ENCODE measurements at places on chromosomes 3 and 15. TPM values are rescaled to one million over a fixed set of nuclear protein-coding genes. Genes with fewer than 3 reads are reported as not detected.

GRCh38 chr3:3064297-3064696 lies 45.9 kb downstream of the IL5RA start:
- H3K4me3 ChIP-seq: no peak overlapping the region
- no peaks in the 10 kb centered on the region for H3K36me3 ChIP-seq
- H3K27ac ChIP-seq: no peak overlapping the region
- no peaks in the 10 kb centered on the region for H3K4me1 ChIP-seq
- DNase-seq: no peak

The PEAK1 gene
- 33.0 TPM for total RNA-seq

DNA sequence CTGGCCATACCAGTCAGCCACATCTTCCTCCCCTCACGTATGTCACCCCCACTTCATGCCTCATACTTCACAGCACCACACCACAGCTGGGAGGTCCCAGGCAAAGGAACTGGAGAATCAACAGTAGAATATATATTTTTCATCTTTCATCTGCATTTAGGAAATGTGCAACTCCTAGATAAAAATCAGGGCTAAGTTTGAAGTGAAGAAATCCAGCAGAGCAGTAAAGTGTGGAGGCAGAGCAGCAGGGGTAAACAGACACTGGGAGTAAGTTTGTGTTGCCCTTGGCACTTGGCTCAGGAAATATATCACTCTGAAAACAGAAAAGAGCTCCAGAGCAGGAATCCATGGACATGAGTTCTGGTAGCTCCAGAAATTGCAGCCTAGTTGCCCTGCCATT lies 2.8 kb upstream of the HERC1 start:
- DNase-seq: no peak
- peaks cover 26% of the 10 kb centered on the region for H3K4me1 ChIP-seq
- H3K27ac ChIP-seq: no peak overlapping the region

- H3K4me3 ChIP-seq: no peak overlapping the region
- no peak overlapping the region for H3K27ac ChIP-seq
- peaks cover 20% of the 10 kb centered on the region for H3K36me3 ChIP-seq
- H3K4me1 ChIP-seq: peaks cover 11% of the 10 kb centered on the region
- no peaks in the 10 kb centered on the region for H3K27me3 ChIP-seq
Measured at GRCh38 chr15:41394924-41395323, 7.4 kb downstream of the NDUFAF1 start.

DNA sequence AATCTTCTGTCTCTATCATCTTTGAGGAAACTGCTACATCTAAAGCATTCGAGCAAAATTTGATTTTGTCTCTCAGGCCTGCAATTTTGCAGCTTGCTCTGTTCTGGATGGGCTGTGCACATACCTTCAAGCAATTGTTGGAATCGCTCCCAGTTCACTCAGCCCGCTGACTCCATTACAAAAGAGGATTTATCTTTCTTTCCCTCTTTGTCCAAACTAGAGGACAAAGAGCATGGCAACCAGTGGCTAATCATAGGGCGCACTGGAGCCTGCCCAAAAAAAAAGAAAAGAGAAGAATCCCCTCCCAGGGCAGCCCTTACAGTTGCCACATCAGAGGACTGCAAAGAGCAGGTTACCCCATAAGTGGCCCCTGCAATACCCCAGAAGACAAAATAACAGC lies 49.0 kb upstream of the DUT start:
- no peak for DNase-seq
- peaks cover 5% of the 10 kb centered on the region for H3K4me1 ChIP-seq
- no peaks in the 10 kb centered on the region for H3K36me3 ChIP-seq
- H3K27me3 ChIP-seq: peaks cover 15% of the 10 kb centered on the region

- no peak for DNase-seq
- no peaks in the 10 kb centered on the region for H3K4me1 ChIP-seq
- H3K36me3 ChIP-seq: no peaks in the 10 kb centered on the region
- peaks cover 14% of the 10 kb centered on the region for H3K27me3 ChIP-seq
Measured at GRCh38 chr3:40873934-40874699, 325.2 kb upstream of the CTNNB1 start.

GRCh38 chr15:93028632-93029213 lies 60.3 kb downstream of the RGMA start:
- no peak overlapping the region for H3K27ac ChIP-seq
- peak; percentile 40 for DNase-seq
- peaks cover 28% of the 10 kb centered on the region for H3K4me1 ChIP-seq
- no peaks in the 10 kb centered on the region for H3K27me3 ChIP-seq
- peaks cover 28% of the 10 kb centered on the region for H3K36me3 ChIP-seq

The RPL32 gene
- 1,893 TPM for total RNA-seq

DNA sequence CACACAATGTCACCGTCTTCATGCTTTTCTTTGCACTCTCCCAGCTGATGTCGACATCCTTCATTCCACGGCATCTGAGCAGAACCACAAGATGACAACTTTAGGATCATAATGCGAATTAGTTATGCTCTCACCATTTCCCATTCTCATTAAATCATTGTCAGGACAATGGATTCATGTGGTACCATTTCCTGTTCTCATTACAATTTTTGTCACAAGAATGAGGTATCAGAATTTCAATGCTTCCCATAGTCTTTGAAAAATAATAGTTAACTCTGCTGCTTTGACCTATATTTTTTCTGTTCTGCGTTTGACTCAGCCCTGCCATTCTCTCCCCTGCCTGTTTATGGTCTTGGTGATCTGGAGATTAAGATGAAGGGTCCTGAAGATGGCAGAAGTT lies 175.7 kb upstream of the MDFIC2 start:
- no peaks in the 10 kb centered on the region for H3K4me1 ChIP-seq
- H3K36me3 ChIP-seq: no peaks in the 10 kb centered on the region
- no peak overlapping the region for H3K27ac ChIP-seq
- peaks cover 2% of the 10 kb centered on the region for H3K27me3 ChIP-seq

GRCh38 chr15:71133747-71134472 lies 18.6 kb downstream of the THSD4 start:
- H3K4me3 ChIP-seq: no peak overlapping the region
- no peaks in the 10 kb centered on the region for H3K4me1 ChIP-seq
- no peak overlapping the region for H3K27ac ChIP-seq
- H3K36me3 ChIP-seq: no peaks in the 10 kb centered on the region

DNA sequence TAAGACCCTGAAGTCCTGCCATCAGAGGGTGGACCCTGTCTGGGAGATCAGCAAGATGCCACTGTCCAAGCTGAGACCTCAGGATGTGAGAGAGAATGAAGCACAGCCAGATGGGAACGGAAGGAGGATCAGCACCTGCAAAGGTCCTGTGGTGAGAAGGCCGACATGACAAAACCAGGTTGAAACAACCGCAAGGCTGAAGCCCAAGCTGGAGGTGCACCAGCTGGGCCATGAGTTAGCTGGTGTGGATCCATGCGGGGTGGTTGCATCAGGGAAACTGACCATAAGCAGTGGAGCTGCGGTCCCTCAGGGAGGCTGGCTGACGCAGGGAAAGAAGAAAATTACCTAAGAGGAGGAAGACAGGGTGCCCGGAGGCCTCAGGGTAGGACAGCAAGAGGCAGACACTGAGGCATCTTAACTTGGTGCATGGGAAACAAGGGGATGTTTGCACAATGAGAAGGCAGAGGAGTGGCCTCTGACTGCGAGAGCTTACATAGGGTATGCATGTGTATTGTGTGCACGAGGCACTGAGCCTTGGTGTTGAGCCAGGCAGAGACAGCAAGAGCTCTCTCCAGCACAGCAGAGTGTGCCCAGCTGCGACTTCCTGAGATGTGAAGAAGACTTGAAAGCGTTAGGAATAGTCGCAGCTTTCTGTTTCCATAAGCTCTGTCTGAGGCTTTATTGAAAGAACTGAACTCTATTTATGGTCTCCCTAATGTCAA lies 497.7 kb downstream of the OCA2 start:
- H3K4me3 ChIP-seq: no peak overlapping the region
- H3K27me3 ChIP-seq: no peaks in the 10 kb centered on the region
- no peak overlapping the region for H3K27ac ChIP-seq

- no peaks in the 10 kb centered on the region for H3K36me3 ChIP-seq
- no peak overlapping the region for H3K4me3 ChIP-seq
- no peaks in the 10 kb centered on the region for H3K27me3 ChIP-seq
Measured at GRCh38 chr3:164683489-164683888, 394.8 kb downstream of the SI start.

The GOLGA8T gene
- total RNA-seq: 0.47 TPM

DNA sequence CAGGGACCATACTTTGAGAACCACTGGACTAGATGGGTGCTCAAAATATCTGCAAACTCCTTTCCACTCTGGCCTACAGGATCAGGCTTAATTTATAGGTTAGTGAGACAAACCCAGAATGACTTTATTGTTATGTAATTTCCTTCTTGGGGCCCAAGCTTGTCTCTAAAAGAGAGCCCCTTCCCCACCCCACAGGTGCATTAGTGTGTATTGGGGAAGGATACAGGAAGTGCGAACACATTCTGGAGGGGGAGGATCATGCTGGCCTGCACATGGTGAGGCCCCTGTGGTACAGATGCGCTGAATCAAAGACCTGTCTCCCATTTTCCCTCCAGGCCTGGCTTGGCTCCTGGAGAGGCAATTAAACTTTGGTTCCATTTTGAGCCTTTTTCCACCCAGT lies 273.0 kb upstream of the LRTM1 start:
- H3K27me3 ChIP-seq: no peaks in the 10 kb centered on the region
- no peaks in the 10 kb centered on the region for H3K36me3 ChIP-seq
- H3K27ac ChIP-seq: no peak overlapping the region

The CACNA1D gene
- total RNA-seq: 0.41 TPM

DNA sequence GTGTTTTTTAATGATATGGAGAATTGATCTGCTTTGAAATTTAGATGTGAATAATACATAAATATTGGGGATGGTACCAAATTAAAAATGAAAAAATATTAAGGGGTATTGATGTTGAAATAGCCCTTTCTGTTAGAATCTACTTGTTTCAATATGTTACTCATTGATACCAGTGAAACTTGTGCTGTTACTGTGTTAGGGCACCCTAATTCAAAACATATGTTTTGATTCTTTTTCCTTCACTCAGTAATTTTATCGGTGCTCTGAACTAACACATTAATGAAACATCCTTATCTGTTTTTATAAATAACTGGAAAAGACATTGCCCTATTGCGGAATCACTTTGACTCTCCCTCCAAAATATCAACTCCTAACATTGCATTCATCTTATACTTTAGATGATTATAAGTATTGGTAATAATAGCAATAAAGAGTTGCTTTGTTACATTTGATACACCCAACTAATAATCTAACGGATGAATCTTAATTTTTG lies 52.0 kb upstream of the CCNB2 start:
- peak overlapping the region; percentile 86 for H3K27ac ChIP-seq
- no peaks in the 10 kb centered on the region for H3K27me3 ChIP-seq
- no peak for DNase-seq
- H3K4me3 ChIP-seq: no peak overlapping the region
- H3K36me3 ChIP-seq: peaks cover 30% of the 10 kb centered on the region

The NTRK3 gene
- not detected for total RNA-seq

The KLF15 gene
- not detected for total RNA-seq

- no peak overlapping the region for H3K4me3 ChIP-seq
- no peak for DNase-seq
- H3K4me1 ChIP-seq: no peaks in the 10 kb centered on the region
- no peaks in the 10 kb centered on the region for H3K36me3 ChIP-seq
- no peak overlapping the region for H3K27ac ChIP-seq
Measured at GRCh38 chr15:97875025-97875512, 85.4 kb upstream of the ARRDC4 start.

GRCh38 chr15:56146756-56147155 lies 96.9 kb downstream of the RFX7 start:
- DNase-seq: no peak
- H3K27ac ChIP-seq: no peak overlapping the region
- no peaks in the 10 kb centered on the region for H3K27me3 ChIP-seq
- no peak overlapping the region for H3K4me3 ChIP-seq
- H3K36me3 ChIP-seq: peaks cover 48% of the 10 kb centered on the region
- H3K4me1 ChIP-seq: peaks cover 9% of the 10 kb centered on the region

All from activated CD8-positive, alpha-beta memory T cell treated with anti-CD3 and anti-CD28 coated beads, Interleukin-2, amount 10 ng/mL, durations not matched to agents 7 days and 5 days (primary cell).